ENCODE measurements at places on chromosomes 6 and 20.

- no peak for DNase-seq
These were observed 7.9 kb downstream of the ZNF334 start for GRCh38 chr20:46505506-46505905.

- DNase-seq, result no peak
These were observed 15.8 kb downstream of the MAN1A1 start for GRCh38 chr6:119333707-119334295.

DNA sequence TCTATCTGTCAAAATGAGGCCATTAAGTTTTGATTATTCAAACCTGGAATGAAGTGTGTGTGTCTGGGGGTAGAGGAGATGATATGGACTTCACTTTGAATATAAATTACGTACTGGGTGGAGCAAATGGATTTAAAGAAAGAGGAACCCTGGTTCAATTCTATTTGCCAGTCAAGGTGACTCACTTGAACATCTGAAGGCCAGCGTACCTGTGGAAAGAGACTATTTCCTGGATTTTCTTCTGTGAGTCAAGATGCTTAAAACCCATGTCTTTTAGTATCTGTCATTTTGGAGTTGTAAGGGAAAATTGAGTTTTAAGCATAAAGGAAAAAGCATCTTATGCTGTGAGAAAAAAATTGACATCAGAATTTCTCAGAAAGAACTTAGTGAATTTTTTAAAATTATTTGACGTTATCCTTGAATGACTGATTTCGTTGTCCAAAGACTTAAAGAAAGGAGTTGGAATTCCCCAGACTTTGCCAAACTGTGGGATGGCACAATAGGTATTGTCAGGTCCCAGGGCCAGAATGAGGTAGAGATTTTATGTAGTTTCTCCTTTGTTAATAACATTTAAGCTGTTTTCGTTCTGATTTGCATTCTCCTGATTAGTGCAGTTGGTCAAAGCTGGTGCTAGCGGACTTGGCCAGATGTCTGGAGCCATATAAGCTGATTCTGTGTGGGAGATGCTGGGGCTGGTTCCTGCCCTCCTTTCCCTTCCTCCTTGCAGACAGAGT lies 2.4 kb upstream of the PPP1R14C start:
- DNase-seq, result no peak

DNA sequence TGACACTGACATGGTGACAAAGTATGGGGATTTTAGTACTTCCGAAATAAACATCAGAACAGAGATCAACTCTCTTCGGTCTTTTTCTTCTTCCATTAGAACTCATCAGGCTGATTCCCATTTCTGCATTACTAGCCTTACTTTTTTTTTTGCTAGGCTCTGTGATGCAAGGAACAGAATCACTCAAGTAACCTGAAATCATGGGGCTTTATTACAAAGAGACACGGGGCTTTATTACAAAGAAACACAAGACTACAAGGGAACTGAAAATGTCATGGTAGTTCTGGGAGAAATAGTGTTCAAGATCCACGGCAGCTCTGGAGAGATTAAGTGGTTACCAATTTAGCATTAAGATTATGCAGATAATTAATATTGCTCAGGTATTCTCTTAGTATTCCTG lies 11.6 kb downstream of the SOX4 start:
- DNase-seq, result no peak

DNA sequence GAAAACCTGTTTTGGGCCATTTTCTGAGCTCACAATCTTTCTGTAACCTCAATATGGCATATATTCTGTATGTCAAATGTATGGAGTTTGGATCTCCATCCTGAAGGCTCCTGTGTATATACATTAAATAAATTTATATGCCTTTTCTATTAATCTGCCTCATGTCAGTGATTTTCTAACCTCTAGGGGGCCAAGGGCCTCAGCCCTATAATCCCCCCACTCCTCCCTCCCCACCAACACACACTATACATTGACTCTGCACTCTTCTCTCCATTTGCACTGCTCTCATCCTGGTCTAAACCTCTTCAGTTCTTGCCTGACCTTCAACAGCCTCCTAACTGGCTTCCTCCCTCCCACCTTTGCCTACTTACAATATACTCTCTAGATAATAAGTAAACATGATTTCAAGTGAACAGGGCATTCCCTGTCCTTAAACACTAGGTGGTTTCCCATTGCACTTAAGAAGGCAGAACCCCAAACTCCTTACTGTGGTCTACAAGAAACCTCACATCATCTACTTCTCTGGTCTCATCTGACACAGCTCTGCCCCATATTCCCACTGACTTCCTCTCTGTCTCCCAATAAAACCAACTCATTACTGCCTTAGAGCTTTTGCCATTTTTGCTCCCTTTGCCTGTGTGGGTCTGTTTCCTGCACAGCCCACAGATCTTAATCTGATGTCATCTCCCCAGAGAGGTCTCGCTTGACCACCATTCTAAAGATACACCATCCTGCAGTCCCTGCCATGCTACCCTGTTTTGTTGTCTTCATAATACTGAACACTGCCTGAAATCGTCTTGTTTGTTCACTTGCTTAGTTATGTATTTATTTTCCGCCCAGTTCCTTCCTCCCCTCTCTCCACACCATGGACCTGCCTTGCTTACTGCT lies 213.7 kb downstream of the SYNE1 start:
- no peak for DNase-seq

DNA sequence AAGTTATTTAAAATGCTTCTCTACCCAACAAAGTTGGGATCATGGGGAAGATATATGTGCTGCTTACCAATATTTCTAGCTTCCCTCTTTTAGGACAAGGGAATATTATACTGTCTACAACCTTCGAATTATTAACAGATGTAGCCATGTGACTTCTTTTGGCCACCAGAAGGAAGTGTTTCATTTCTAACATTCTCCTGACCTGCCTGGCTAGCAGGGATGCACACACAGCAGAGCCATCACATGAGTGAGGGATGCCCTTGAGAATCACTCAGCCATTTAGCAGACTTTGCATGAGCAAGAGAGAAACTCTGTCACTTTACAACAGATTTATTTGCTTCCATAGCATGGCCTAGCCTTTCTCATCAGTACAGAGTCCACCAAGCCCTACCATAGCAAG lies 230.7 kb upstream of the MARCKS start:
- no peak for DNase-seq

DNA sequence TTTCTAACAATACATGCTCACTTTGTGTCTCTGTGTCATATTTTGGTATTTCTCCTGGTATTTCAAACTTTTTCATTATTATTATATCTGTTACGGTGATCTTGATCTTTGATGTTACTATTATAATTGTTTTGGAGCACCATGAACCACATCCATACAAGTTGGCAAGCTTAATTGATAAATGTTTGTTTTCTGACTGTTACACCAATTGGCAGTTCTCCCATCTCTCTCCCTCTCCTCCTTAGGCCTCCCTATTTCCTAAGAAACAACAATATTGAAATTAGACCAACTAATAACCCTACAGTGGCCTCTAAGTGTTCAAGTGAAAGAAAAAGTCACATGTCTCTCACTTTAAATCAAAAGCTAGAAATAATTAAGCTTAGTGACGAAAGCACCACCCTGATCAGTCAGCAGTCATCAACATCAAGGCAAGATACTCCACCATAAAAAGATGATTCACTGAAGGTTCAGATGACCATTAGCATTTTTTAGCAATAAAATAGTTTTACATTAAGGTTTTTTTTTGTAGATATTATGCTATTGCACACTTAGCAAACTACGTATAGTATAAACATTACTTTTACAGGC lies 61.5 kb downstream of the IBTK start:
- DNase-seq, result no peak
